ENCODE measurements at places on chromosomes 7 and 10.

GRCh38 chr7:124764847-124765400 is 668 bp downstream of the GPR37 start:
- DNase-seq, result no peak

- DNase-seq, result no peak
These were observed 36.3 kb downstream of the LAMB4 start for GRCh38 chr7:108093851-108094331.

DNA sequence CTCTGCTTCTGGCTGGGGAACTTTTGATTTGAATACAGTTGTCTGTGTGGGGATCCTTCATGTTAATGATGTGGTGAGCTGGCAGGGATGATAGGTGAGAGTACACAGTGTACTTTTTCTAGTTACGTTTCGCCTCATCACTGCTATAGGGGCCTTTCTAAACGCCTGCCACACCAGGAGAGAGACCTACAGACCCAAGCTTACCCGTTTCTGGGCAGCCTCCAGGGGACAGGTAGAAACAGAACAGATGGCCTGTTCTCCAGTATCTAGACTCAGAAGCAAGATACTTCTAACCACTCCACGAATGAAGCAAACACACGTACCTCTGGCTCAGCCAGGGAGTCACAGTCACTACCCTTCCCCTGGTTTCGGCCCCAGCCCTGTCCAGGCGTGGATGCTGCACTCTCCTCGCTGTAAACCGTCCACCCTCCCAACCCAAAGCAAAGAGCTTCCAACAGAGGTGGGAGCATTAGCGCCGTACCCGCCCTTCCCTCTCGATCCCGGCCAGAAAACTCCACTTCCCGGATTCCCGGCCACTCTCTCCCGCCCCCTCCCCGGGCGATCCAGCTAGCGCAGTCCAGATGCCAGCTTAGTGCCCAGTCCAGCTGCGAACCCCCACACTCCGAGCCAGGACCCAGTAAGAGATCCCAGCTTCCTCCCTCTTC is 1.2 kb downstream of the CCDC6 start:
- DNase-seq, result no peak

DNA sequence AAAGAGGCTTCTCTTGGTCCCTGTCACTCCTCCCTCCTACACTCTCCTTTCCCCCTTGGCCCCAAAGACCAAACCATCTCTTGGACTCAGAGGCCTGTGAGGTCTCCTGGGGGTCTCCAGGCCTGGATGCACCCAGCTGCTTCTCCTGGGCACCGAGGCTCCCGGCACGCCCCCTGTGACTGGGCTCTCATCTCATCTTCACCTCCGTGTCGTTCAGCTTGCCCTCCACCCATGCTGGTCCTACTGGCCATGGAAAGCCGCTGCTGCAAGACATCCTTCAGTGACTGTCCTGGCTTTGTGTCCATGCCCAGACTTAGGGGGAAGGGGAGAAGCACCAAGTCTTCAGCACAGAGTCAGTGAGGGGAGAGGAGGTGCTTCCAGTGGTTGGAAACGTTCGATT is 141.4 kb upstream of the RET start:
- DNase-seq, result no peak

DNA sequence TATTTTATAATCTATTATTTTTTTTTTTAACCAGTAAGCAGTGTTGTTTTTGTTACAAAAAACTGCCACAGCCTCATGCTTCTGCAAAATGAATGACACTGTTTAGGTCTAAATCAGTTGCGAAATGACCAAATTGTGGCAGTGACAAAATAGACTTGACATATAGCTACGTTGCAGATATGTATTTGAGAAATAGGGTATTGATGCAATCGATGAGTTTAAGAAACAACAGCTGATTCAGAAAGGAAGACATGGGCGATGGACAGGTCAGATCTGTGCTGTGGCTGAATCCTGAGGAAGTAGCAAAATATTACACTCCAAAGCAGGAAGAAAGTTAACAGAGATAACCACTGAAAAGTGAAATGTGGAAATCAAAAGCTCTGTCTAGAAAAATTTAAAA is 89.0 kb upstream of the STEAP4 start:
- DNase-seq, result no peak

Data from fibroblast of skin of left quadriceps (primary cell).